Fibroblast of skin of left biceps (primary cell): ENCODE measurements at places on chromosomes 4 and X.

DNA sequence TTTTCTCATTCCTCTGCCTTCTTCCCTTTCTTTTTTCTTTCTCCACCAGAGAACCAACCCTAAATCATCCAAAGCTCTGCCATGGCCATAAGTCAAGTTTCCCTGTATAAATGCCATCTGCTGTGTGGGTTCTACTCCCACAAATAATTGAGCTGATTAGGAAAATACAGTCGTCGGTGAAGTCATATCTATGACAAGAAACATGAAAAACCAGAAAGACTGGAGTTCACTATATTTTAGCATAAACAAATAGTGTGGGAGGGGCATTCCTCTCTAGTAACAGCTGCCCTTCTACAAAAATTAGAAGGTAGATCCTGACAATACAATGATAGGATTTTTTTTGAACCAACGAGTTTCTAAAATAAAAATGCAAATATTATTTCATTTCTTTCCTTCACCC, 48.8 kb downstream of the SPOCK3 start:
- DNase-seq = no peak

GRCh38 chr4:159435561-159436023, 332.7 kb downstream of the RAPGEF2 start:
- no peak for DNase-seq

- no peak for DNase-seq
Measured at GRCh38 chrX:10310511-10310910, 153.7 kb downstream of the CLCN4 start.

DNA sequence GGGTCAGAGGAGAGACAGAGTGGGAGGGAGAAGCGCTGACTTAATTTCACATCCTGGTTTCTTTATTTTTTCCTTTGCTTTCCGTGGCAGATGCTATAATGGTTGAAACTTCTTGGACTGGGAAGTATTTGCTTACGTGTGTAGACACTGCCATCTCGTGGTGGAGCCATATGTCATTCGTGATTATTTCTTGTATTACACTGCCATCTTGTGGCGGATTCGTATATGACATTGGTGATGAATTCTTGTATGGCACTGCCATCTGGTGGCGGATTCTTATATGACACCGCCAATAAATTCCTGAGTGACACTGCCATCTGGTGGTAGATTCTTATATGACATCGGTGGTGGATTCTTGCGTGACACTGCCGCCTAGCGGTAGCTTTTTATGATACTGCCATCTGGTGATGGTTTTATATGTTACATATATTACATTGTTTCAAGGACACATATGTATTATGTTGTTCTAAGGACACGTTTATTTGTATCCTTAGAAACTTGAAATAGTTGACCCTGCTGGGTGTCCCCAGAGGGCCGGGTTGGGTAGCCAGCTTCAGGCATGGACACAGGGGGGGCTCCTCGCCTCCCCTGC, 37.3 kb upstream of the CLCN4 start:
- DNase-seq = peak; percentile 38
